H1 (cell line): ENCODE measurements at places on chromosomes 5 and 9.

GRCh38 chr5:80866371-80866770, 93.8 kb upstream of the RASGRF2 start:
- no peaks in the 10 kb centered on the region; the same call in 1 of the 2 replicates for H3K4me1 ChIP-seq
- H3K4me3 ChIP-seq: no peak overlapping the region
- H3K27ac ChIP-seq: no peak overlapping the region
- no peak for DNase-seq
- no peaks in the 10 kb centered on the region for H3K27me3 ChIP-seq

DNA sequence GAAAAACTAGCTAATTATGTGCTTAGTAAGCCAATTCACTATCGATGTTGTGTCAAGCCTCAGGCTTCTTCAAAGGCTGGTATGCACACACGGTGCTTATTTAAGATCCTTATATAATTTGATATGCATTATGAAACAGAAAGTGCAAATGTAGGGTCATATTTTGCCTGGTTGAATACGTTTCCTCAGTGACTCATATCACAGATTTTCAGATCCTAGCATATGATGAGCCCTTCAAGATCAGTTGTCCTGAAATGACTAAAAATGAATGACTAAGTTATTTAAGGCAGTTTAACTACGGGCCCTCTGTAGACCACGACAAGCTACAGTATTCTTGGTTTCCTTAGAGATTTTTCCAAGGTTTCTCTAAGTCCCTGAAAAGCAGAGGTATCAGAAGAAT, 778.3 kb downstream of the PRELID2 start:
- H3K27ac ChIP-seq: no peak overlapping the region
- no peak overlapping the region for H3K4me3 ChIP-seq
- no peaks in the 10 kb centered on the region for H3K36me3 ChIP-seq
- no peaks in the 10 kb centered on the region for H3K27me3 ChIP-seq

DNA sequence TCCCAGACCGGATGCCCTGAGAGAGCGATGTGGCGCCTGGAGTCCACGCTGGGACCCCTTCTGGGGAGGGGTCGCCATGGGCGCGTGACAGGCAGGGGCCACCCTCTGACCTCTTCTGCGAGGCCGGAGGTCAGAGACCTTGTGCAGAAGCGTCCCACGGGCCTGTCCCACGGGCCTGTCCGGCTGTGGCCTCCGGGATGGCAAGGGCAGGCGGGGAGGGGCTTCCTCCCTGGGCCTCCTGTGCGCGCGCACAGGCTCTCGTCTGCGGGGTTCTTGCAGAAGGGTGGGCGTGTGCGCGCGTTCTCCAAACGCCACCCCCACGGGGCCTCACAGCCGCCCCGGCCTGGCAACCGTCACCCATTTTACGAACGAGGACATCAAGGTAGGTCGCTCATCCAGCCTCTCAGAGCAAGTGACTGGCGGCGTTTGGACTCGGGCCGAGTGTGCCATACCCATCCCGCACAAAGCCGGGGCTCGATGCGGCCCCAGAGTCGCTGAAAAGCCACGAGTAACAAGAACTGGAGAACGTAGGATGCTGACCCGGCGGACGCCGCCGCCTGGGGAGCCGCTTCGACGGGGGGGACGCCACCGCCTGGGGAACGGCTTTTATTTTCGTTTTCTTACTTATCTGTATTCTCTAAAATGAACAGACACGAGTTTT, 897 bp downstream of the AHRR start:
- DNase-seq: no peak
- no peak overlapping the region for H3K27ac ChIP-seq
- no peaks in the 10 kb centered on the region for H3K4me1 ChIP-seq
- no peaks in the 10 kb centered on the region for H3K36me3 ChIP-seq

DNA sequence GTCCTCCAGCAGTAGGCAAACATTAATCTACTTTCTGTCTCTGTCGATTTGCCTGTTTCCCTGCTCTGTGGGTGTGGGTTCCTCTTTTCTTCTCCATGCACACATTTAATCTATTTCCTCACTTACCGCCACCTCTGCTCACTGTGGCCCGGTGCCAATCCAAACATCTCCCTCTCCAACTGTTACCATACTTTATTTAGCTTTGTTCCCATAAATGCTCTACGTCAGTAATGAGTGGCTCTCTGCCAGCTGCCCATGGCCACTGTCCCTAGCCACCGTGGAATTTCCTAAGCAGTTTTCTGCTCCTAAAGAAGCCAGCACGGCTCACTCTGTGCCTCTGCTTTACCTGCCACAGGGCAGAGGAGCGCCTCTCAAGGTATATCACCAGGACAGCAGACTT, 19.5 kb upstream of the GOLPH3 start:
- H3K4me3 ChIP-seq: no peak overlapping the region
- H3K27me3 ChIP-seq: no peaks in the 10 kb centered on the region
- H3K4me1 ChIP-seq: no peaks in the 10 kb centered on the region
- no peak for DNase-seq
- H3K27ac ChIP-seq: no peak overlapping the region
- H3K36me3 ChIP-seq: no peaks in the 10 kb centered on the region

DNA sequence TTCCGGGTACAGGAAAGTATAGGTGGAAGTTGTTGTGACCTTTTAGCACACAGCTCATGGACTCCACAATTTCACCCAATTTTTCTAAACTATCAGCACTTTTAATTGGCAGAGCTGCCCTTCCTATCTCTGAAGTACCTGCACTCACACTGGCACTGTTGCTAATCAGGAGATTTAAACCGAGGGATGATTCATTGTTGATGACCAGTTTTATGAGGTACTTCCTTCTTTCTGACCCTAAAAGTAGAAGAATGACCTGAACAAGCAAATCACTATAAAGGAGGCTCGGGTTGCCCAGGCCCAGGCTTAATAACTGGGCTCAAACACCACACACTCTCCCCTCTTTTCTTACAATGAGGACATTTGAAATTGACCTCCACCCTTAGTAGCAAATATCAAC, 105.9 kb downstream of the KCNN2 start:
- no peaks in the 10 kb centered on the region for H3K4me1 ChIP-seq
- no peaks in the 10 kb centered on the region for H3K27me3 ChIP-seq
- H3K4me3 ChIP-seq: no peak overlapping the region
- no peaks in the 10 kb centered on the region for H3K36me3 ChIP-seq
- H3K27ac ChIP-seq: no peak overlapping the region
- no peak for DNase-seq

- H3K27me3 ChIP-seq: no peaks in the 10 kb centered on the region; the same call in 1 of the 2 replicates
- no peak overlapping the region for H3K4me3 ChIP-seq
- no peaks in the 10 kb centered on the region for H3K36me3 ChIP-seq
- H3K4me1 ChIP-seq: no peaks in the 10 kb centered on the region
Measured at GRCh38 chr9:94676446-94677131, 37.3 kb upstream of the FBP1 start.

- H3K4me1 ChIP-seq: peaks cover 4% of the 10 kb centered on the region; the same call in 1 of the 2 replicates
- no peak for DNase-seq
- H3K4me3 ChIP-seq: peak overlapping the region; percentile 61
- H3K27me3 ChIP-seq: no peaks in the 10 kb centered on the region; the same call in 1 of the 2 replicates
- no peaks in the 10 kb centered on the region for H3K36me3 ChIP-seq
Measured at GRCh38 chr5:41869151-41869723, 988 bp downstream of the OXCT1 start.

- H3K27me3 ChIP-seq: no peaks in the 10 kb centered on the region
- DNase-seq: peak; percentile 45
- no peak overlapping the region for H3K27ac ChIP-seq
- no peaks in the 10 kb centered on the region for H3K36me3 ChIP-seq
Measured at GRCh38 chr9:136693490-136694162, 6.4 kb upstream of the AGPAT2 start.

DNA sequence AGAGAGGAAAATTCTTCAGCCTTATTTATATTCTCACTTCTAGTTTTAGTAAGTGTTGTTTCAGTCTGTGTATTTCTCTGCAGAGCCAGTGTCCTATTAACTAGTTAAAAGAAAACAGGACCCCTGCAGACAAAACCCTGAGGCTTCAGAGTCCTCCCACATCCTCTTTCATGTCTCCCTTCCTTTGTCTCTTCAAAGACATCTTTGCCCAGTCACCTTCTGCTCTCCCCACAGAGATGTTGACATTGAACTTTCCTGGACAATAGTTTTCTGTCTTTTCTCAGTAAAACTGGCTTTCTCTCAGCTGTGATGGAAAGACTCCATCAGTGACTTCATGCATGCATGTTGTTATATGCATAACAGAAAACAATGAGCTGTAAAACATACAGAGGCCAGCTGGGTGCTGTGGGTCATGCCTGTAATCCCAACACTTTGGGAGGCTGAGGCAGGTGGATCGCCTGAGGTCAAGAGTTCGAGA, 20.2 kb downstream of the GRAMD2B start:
- H3K4me3 ChIP-seq: no peak overlapping the region
- H3K36me3 ChIP-seq: no peaks in the 10 kb centered on the region
- no peaks in the 10 kb centered on the region for H3K4me1 ChIP-seq

GRCh38 chr5:67746103-67746502, 469.5 kb upstream of the PIK3R1 start:
- no peaks in the 10 kb centered on the region for H3K4me1 ChIP-seq
- H3K27ac ChIP-seq: no peak overlapping the region
- no peaks in the 10 kb centered on the region for H3K27me3 ChIP-seq
- H3K4me3 ChIP-seq: no peak overlapping the region

- peaks cover 2% of the 10 kb centered on the region for H3K4me1 ChIP-seq
- no peak for DNase-seq
- H3K27ac ChIP-seq: no peak overlapping the region
- no peaks in the 10 kb centered on the region; the same call in 1 of the 2 replicates for H3K36me3 ChIP-seq
Measured at GRCh38 chr9:87494970-87495471, 2.6 kb upstream of the DAPK1 start.

DNA sequence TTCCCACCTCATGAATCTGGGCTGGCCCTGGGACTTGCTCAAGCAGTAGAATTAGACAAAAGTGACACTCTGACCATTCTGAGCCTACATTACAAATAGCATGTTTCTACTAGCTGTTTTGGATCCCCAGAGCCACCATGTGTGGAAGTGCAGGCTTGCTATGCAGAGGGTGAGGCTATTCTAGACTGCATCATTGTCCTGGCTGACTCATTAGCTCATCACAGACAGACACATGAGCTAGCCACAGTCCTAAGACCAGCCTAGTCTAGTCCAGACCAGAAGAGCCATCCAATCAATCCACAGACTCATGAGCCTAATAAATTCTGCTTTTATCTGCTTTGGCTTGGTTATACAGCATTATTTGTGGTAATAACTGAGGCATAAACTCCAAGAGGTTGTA, 351.9 kb downstream of the PRELID2 start:
- no peaks in the 10 kb centered on the region for H3K4me1 ChIP-seq
- H3K27ac ChIP-seq: no peak overlapping the region
- no peaks in the 10 kb centered on the region for H3K36me3 ChIP-seq
- no peaks in the 10 kb centered on the region for H3K27me3 ChIP-seq
- DNase-seq: no peak

GRCh38 chr9:68704498-68704813, 584 bp upstream of the PIP5K1B start:
- H3K27me3 ChIP-seq: peaks cover 25% of the 10 kb centered on the region
- peak overlapping the region; percentile 65 for H3K4me3 ChIP-seq
- no peak for DNase-seq
- no peak overlapping the region for H3K27ac ChIP-seq
- peaks cover 4% of the 10 kb centered on the region; the same call in 1 of the 2 replicates for H3K4me1 ChIP-seq
- H3K36me3 ChIP-seq: no peaks in the 10 kb centered on the region

DNA sequence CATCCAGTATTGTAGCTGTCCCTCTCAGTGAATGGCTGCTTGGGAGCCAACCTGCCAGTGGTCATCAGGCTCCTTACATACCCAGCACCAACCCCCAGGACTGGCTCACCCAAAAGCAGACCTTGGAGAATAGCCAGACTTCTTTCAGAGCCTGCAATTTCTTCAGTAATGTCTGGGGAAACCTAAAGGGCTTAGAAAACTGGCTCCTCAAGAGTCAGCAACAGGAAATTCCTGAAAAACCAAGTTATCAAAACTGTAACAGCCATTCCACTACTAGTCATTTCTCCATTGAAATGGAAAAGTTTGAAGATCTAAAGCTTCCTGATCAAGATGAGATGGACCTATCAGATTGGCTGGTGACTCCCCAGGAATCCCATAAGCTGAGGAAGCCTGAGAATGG, 12.3 kb upstream of the STING1 start:
- no peaks in the 10 kb centered on the region for H3K27me3 ChIP-seq
- no peaks in the 10 kb centered on the region for H3K4me1 ChIP-seq
- no peak overlapping the region for H3K27ac ChIP-seq

DNA sequence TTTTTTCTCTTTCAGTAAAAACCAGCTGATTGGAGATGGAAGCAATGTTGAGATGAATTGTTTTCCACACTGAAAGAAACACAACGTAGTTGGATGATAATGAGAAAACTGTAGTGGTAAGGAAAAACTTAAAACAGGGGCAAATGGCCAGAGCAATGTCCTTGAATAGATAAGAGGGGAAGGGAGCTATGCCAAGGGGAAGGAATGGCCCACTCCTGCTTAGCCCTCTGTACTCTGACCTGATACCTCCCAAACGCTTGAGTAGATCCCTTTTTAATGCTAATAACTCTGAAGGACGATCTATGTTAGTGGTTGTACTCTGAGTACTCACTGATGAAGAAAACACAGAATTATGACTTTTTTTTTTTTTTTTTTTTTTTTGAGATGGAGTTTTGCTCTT, 114.7 kb upstream of the DAB2 start:
- no peaks in the 10 kb centered on the region for H3K36me3 ChIP-seq
- no peak overlapping the region for H3K4me3 ChIP-seq
- H3K27me3 ChIP-seq: peaks cover 1% of the 10 kb centered on the region
- DNase-seq: no peak
- no peaks in the 10 kb centered on the region for H3K4me1 ChIP-seq
- H3K27ac ChIP-seq: no peak overlapping the region

- no peaks in the 10 kb centered on the region for H3K27me3 ChIP-seq
- H3K4me1 ChIP-seq: no peaks in the 10 kb centered on the region
- no peak overlapping the region for H3K4me3 ChIP-seq
Measured at GRCh38 chr5:15787681-15788080, 287.7 kb downstream of the FBXL7 start.

DNA sequence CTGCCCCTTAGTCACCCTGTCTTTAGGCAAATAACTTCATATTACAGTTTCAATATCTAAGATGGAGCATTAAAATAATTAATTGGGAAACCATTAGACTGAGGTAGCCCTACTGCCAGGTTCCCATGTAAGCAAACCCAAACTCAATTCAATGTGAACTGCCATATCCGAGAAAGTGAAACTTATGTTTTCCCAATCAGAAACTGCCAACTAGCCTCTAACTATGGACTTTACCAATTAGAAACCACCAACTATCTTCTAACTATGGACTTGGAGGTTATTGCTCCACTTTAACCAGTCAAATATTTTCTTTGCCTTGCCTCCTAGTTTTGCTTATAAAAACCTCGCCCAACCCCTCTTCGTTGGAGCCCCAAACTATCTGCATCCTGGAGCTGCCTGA, 218.5 kb downstream of the ENC1 start:
- H3K4me3 ChIP-seq: no peak overlapping the region
- DNase-seq: no peak
- H3K27ac ChIP-seq: no peak overlapping the region
- no peaks in the 10 kb centered on the region for H3K36me3 ChIP-seq
